T-helper 22 cell (primary cell): ENCODE measurements at places on chromosomes 3 and 15.
A peak's percentile ranks its signal among the peaks of the same experiment; 100 is the strongest.

GRCh38 chr3:183116025-183116614, 16.8 kb upstream of the MCCC1 start:
- peak; percentile 41 for DNase-seq

GRCh38 chr15:70504299-70504951, 258.9 kb downstream of the UACA start:
- no peak for DNase-seq

GRCh38 chr3:174986685-174987084, 127.6 kb downstream of the NAALADL2 start:
- DNase-seq: no peak

DNA sequence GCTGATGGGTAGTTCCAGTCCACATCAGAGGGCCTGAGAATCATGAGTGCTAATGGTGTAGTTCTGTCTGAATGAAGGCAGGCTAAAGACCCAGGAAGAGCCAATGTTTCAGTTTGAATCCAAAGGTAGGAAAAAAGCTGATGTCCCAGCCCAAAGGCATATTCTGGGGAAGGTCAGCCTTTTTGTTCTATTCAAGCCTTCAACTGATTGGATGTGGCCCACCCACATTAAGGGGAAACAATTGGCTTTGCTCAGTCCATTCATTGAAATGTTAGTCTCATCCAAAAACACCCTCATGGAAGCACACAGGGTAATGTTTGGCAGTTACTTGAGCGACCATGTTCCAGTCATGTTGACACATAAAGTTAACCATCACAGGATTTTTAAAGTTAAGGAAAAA, 25.9 kb downstream of the EPHB1 start:
- no peak for DNase-seq

DNA sequence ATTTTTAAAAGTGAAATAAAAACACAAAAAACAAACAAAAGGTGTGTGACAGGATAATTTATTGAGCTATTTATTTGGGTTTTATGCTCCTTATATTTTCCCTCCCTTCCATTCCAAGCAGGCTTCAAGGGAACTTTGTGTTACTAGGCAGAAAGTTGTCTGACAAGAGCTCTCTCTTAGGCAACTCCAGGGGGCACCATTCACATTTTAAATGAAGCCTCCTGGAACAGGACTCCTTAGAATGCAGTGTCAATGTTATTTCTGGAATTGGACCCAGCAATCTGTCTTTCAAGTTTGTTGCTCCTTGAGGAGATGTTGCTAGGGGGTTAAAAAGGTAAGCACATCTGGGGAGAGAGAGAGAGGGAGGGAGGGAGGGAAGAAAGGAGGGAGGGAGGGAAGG, 5.4 kb upstream of the RFX7 start:
- no peak for DNase-seq

DNA sequence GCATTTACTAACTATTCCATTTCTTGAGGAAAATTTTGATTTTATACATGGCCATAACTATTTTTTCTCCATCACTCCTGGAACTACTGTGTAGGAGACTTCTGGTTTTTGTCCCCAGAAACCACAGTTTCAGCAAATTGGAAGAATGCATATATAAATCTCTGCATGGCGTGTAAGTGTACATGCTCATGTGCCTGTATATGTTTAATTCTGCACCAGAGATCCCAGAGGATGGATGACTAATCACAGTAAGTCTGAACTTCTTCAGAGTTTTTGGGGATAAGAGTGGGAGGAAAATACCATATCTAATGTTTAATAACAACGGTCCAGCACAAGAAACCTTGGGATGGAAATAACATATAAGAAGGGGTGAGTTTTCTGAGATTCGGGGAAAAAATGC, 10.9 kb upstream of the COL6A6 start:
- DNase-seq: no peak

- no peak for DNase-seq
Observed at GRCh38 chr15:48395521-48396011, 64.3 kb downstream of the DUT start.

GRCh38 chr3:32989171-32989570, 37.7 kb downstream of the CCR4 start:
- no peak for DNase-seq

- no peak for DNase-seq
Observed at GRCh38 chr3:57538465-57538864, 5.7 kb downstream of the DNAH12 start.

DNA sequence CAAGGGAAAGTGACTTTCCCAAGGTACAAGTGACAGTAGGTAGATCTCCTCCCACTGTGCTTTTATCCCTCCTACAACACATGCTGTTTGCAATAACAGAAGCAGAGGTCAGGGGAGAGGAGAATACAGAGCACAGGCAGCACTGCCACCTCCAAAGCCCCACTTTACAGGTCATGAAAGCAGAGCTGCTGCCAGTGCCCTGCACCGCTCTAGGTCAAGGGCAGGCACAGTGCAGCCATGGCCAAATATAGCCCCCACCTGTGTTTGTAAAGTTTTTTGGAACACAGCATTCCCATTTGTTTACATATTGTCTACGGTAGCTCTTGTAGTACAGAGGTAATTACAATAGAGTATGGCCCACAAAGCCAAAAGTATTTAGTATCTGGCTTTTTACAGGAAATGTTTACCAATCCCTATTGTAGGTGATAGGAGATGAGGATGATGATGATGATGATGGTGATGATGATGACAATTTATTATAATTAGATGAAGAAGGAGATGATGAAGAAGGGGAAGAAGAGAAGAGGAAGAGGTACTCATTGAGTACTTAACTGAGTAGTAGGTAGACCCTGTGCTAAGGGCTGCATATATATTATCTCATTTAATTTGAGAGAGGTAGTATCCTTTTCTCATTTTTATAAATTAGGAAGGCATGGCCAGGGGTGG, 20.4 kb downstream of the HDC start:
- no peak for DNase-seq

DNA sequence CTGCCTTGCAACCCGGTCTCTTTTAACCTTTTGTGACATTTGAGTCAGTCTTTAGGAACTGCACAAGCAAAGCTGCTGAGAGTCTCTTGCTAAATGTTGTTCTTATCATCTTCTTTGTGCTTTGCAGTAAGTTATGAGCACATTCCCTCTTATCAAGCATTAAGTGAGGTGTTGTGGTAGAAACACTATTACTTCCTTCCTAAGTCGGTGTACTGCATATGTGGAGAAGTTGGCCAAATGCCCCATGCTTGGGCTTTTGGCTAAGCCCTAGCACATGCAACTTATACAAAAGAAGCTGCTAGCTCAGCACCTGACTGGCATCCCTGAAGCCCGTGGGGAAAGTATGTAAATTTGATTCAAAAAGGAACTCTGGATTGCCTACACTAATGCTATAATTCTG, 136.5 kb upstream of the RBMS3 start:
- DNase-seq: no peak

DNA sequence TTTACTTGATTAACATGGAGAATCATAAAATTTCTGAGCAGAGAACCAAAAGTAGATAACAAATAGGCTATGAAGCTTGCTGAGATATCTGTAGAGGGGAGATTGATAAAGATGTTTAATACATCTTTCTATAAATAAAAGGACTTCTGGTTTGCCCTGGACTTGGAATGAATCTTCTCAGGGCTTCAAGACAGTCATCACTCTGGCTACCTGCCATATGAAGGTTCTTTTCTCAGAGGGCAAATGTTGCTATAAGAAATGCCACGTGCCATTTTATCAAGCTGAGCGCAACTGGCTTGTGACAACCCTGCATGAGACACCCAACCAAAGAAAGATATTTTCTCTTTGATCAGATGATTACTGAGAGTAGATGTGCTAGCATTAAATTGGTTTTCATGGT, 192.5 kb downstream of the WNT5A start:
- DNase-seq: no peak

- no peak for DNase-seq
Observed at GRCh38 chr3:12947504-12948369, 106.4 kb upstream of the RPL32 start.

DNA sequence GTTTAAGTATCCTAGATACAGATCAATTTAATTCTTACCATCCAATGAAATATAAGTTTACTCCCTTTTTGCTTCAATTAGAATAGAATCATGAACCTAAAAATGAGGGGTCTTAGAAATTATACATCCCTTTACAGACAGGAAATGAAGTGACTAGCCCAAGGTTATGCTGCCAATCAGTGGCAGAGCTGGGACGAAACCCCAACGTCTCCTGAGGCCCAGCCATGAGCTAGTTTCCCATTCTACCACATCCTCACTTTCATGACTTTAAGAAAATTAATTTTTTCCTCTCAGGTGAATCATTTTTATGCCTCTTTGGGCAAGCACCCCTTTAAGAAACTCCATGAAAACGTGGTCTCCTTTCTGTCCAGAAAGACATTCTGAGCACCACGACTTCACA, 11.2 kb downstream of the LRIG1 start:
- no peak for DNase-seq

DNA sequence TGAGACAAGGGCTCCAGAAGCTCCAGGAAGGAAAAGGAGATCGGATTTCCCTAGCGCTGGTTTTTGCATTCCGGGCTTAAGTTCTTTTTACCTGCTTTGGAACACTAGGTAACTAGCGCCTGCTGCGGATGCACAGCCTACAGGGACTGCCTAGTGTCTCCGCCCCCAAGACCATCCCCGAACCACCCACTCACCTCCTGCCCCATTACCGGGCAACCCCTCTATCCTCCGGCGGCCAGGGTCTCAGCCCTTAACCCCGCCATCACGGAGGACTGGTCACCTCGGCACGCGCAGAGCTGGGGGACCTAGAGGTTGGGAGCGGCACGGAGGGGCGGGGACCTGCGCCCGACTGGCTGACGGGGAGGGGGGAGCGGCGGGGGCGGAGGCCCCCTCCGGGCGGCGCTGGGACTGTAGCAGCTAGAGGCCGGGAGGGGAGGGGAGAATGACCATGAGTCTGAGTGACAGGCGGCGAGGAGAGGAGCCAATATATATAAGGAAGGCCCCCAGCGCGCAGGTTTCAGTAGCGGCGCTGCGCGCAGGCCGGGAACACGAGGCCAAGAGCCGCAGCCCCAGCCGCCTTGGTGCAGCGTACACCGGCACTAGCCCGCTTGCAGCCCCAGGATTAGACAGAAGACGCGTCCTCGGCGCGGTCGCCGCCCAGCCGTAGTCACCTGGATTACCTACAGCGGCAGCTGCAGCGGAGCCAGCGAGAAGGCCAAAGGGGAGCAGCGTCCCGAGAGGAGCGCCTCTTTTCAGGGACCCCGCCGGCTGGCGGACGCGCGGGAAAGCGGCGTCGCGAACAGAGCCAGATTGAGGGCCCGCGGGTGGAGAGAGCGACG, at the start of gene DLL4:
Gene DLL4 (plus strand): TSS at position 520 of the 839 bp plus-strand sequence. CDS start 329 bp downstream, outside the sequence.
- no peak for DNase-seq

- DNase-seq: no peak
Observed at GRCh38 chr15:78565951-78566774, 843 bp downstream of the CHRNA5 start.

DNA sequence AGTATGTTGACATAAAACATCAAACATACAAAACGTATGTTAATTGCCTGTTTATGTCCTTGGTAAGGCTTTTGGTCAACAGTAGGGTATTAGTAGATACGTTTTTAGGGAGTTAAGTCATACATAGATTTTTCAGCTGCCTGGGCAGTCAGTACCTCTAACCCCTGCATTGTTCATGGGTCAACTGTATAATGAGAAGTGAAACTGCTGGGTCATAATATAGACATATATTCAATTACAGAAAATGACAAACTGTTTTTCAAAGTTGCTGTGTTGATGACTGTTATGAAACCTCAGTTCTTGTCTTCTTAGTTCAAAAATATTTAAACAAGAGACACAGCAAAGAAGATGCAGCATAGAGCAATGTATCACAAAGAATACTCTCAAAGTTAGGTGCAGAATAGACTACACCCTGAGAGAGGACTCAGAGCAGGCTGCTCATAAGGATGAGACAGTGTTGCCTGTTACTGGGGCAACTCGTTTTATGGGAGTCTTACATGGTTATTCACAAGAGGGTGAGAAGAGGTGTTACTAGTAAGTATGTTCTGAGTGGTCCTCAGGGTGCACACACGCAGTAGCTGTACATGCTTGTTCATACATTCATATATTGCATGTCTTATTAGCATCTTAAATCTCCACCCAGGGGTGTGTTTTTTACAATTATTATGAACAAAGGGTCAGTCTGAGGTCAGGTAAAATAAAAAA, 53.1 kb upstream of the ADAMTS17 start:
- no peak for DNase-seq

- no peak for DNase-seq
Observed at GRCh38 chr15:93129702-93130488, 40.9 kb upstream of the RGMA start.

GRCh38 chr3:44845528-44846520, 15.9 kb upstream of the TMEM42 start:
- DNase-seq: no peak
